ENCODE measurements at places on chromosomes 3 and 15.

DNA sequence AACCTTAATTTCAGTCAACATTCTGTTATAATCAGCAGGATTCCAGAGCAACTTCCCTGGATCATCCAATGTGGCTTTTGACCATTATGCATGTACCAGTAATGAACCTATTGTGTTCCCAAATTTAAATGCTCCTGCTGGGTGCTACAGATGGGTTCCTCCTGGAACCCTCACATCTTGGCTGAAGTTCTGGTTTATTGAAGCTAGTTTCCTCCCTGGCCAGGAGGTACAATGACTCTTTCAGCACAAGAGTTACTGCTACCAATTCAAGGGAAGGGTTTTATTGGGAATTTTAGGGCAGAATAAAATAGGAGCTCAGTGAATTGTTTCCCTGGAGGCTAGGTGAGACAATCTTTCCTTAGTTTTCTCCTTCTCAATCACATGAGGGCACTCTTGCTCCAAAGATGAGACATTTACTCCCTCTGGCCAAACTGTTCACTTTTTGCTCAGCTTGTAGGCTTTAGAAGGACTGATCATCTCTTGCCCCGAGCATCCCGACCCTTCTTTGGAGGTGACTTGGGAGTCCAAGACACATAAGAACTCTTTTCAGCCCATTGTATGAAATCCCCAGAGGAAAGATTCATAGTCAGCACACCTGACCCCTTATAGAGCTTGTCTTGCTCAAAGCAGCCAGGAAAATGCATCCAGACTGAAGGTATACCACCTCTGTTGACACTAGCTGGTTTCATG lies 8.8 kb upstream of the NPHP3 start:
- DNase-seq = peak; percentile 17

GRCh38 chr15:38389924-38390542 lies 63.9 kb upstream of the FAM98B start:
- DNase-seq = no peak

GRCh38 chr15:43550527-43551363 lies 33.3 kb downstream of the MAP1A start:
- DNase-seq = no peak

DNA sequence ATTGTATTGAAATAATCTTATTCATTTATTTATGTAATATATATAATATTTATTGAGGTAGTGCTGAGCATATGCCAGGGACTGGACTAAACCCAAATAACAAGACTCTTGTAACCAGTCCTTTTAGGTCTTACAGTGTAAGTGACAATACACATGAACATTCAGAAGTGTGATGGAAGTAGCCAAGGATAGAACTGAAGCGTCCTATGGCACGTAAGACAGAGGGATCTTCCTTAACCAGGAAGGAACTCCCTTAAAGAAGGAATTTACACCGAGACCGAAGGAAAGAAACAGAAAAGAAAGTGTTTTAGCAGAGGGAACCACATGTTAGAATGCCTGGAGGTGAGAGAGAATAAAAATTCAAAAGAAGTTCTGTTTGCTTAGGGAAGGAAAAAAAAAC lies 23.6 kb upstream of the CLDN1 start:
- DNase-seq = no peak

- DNase-seq = no peak
Observed at GRCh38 chr15:48718646-48719045, 73.1 kb upstream of the FBN1 start.

All from DMS79 (cell line).